Left cardiac atrium (tissue), 4 donors: ENCODE measurements at places on chromosomes 7 and 10. TPM values are rescaled to one million over a fixed set of nuclear protein-coding genes. Genes with fewer than 3 reads are reported as not detected.

- DNase-seq = peak; percentile 61
Observed at GRCh38 chr7:69256634-69257081, 341.6 kb upstream of the AUTS2 start.

- no peak for DNase-seq
Observed at GRCh38 chr7:983004-983615, at the start of gene CYP2W1. Gene CYP2W1 (plus strand): TSS chr7:983181. CDS start chr7:983212, 31 bp downstream.

DNA sequence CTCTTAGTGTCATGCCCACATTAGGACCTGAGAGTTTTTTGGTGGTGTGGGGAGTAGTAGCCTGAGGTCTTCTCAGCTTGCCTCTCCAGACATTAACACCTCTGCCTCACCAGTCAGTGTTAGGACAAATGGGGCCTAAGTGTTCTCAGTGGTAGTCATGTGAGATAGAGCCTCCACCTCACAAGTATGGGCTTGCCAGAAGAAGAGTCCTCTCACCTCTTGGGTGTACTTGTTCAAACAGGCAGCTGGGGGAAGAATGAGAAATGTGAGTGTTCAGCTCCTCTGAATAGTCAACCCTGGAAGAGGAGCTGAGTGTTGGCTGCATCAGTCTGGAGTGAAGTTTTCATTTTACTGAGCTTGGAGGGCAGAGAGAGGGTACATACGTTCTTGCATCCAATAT lies 464.6 kb downstream of the POM121L12 start:
- no peak for DNase-seq

- DNase-seq = no peak
Observed at GRCh38 chr10:71968553-71969474, 4.6 kb downstream of the CHST3 start.

GRCh38 chr10:133088179-133088955 lies 643 bp downstream of the ADGRA1 start:
- DNase-seq = no peak

- no peak for DNase-seq
Observed at GRCh38 chr10:131071721-131072120, 239.8 kb downstream of the TCERG1L start.

DNA sequence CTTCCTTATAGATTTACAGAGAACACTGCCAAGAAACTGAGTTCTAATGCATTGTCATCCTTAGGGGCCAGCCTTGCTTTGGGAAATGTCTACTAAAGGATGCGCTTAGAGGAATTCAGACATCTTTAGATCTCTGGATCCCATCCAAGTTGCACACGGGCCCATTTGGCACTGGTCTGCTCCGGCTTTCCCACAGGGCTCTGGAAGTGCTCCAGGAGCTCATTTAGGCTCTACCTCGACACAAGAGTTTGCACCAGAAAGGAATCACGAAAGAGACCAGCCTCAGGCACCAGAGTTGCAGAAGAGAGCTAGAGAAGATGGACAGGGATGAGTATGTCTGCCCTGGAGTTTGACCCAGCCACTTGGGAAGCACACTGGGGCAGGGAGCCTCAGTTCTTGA lies 150.1 kb upstream of the TMEM72 start:
- no peak for DNase-seq

GRCh38 chr7:138917771-138918170 lies 63.4 kb downstream of the KIAA1549 start:
- no peak for DNase-seq

DNA sequence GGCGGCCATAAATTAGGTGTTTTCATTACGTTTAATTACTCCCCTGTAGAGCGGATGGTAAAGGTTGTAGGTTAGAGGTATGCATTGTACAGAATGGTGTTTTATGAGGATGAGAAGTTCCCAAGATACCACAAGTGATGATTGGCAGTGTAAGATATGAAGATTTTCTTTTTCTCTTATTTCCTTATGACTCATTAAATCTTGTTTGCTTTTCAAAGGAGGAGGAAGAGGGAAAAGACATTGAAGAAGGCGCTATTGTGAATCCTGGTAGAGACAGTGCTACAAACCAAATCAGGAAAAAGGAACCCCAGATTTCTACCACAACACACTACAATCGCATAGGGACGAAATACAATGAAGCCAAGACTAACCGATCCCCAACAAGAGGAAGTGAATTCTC lies 133.9 kb downstream of the AASS start:
- DNase-seq = no peak

DNA sequence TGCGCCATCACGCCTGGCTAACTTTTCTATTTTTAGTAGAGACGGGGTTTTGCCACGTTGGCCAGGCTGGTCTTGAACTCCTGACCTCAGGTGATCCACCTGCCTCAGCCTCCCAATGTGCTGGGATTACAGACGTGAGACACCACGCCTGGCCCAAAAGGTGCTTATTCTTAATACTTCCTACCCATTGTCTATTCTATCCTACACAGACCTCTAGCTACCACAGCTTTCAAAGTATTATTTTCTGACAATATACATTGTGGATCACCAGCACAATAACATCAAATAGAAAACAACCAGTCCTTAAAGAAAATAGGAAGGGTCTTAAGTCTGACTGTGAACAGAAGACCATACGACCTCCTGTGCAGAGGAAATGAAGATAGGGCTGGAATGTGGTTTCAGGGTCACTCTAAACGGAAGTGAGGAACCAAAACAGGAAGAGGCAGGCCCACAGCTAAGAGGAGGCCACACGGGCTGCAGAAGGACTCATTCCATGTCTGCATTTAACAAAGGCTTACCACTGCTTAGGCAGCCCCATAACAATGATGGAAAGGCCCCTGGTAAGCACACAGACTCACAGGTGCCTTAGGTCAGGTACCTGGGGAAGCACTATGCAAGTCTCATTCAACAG lies 115.2 kb downstream of the ZFAND4 start:
- DNase-seq = no peak

DNA sequence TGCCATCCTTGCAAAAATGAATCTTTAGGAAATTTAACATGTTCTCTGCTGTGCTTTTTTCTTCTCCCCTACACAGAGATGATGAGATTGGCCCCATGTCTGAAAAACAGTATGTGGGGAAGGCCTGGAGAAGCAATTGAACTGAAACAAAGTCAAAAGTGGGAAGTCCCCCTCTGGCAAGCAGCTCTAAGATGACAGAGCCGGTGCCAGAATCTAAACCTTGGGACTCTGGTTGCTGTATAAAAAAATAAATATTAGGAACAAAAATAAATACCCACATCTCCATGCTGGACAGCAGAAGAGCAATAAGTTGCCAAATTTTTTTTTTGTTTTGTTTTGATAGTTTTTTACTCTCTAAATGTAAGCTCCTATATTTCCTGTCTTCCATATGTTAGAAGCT lies 51.8 kb upstream of the TRIL start:
- DNase-seq = no peak

DNA sequence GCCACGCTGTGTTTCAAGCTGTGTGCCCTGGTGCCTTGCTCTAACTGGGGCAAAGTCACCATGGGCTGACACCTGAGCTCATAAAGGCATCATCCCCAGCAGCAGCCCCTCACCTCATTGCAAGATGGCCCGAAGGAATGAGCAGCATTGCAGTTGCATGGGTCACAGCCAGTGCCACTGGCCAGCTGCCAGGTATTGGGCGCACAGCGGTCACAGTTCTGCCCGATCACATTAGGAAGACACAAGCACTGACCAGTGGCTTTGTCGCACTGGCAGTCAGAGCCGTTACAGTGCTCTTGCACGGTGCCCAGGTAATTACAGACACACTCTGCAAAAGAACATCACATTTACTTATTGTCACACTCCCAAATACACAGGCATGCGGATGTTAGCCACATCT lies 51.1 kb downstream of the LAMB1 start:
- DNase-seq = no peak

DNA sequence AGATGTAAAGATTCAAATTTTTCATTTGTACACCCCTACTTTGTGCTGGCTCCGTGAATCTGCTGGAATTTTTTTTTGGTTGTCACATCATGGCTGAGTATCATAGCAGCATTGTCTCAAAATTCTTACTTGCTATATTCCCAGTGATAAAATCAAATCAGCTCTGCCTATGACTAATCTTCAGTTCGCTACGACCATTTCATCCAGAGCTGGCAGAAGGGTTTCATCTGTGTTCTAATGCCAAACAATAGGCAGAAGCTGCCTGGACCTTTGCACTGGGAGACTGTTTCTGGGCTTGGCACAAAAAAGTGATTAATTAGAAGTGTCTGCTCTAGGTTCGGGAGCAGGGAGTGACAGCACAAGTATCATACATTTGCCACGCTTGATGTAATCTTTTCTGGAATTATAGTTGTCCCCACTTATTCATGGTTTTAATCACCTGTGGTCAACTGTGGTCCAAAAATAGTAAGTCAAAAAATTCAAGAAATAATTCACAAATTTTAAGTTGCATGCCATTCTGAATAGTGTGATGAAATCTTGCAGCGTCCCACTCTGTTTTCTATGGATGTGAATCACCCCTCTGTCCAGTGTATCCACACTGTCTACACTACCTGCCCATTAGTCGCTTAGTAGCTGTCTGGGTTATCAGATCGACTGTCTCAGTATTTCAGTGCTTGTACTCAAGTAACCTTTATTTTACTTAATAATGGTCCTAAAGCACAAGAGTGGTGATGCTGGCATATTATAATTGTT lies 120.5 kb upstream of the IMMP2L start:
- no peak for DNase-seq

DNA sequence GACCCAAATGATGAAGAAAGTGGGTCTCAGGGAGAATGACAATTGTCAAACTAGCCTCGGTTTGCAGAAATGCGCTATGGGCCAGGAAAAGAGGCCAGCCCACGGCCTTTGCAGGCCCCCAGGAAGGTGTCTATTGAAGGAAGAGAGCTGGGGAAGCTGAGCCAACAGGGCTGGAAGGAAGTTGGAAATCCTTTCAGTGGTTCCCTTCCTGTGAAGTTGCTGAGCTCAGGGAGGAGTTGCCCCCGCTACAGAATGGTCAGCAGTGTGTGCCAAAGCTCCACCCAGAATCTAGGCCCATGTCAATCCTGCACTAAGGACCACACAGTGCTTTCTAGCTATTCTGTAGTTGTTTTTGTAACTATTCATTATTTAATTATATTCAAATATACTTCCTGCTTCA lies 91.6 kb upstream of the ANLN start:
- peak; percentile 40 for DNase-seq

GRCh38 chr10:103724771-103725170 lies 130.6 kb downstream of the SH3PXD2A start:
- DNase-seq = no peak

- peak; percentile 72 for DNase-seq
Observed at GRCh38 chr10:98391578-98391991, 23.4 kb downstream of the PYROXD2 start.

DNA sequence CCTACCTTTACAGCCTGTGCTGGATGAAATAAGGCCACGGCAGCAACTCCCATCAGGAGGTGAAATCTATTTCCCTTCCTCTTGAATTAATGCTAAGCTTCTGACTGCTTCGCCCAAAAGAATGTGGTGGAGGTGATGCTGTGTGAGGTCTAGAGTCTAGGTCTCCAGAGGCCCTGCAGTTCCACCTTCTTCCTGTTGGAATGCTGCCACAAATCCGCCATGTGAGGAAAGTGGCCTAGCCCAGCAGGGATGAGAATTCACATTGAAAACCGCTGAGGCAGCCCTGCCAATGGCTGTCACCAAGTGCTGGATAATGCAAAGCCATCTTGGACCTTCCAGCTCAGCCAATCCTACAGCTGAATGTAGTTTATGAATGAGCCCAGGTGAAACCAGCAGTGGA lies 28.0 kb downstream of the RHOBTB1 start:
- DNase-seq = no peak

- DNase-seq = no peak
Observed at GRCh38 chr10:78165172-78165571, 131.5 kb downstream of the RPS24 start.

GRCh38 chr7:132930881-132931280 lies 151.0 kb downstream of the CHCHD3 start:
- DNase-seq = no peak

DNA sequence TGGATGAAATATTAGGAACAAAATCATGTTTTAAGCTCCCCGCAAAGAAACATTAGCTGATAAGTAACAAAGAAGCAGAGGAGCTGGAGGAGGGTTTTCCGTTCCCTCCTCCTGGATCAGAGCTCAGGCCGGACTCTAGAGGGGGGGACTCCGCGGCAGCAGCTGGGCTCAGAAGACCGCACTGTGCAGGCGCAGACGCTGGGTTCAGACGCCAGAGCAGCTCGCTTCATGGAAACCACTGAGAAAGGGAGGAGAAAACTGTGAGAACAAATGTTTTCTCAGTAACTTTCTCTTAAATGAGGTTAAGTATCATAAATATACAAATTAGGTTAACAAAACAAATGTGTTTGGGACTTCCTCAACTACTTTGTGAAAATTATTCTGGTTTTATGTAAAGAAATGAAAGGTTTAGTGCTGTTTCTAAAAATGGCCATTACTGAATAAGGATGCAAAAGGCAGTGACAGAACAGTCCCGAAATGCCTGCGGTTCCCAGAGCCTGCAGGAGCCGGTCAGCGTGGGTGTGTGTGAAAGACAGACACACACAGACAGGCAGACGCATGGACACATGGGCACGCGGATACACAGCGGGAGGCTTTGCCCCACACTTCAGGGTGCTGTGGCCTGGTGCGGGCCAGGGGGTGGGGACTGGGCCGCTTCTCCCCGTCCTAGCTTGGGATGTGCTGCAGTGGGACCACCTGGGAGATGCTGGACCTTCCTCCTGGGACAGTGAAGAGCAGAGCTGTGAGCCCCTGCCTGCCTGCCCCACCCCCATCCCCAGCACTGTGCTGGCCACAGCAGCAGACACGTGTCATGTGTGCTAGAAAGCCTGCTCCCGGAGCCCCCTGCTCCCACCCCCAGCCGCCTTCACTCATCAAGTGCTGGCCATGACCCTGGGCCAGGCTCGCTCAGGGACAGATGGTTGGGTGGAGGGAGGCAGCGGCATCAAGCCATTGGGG lies 20.3 kb upstream of the ADGRA1 start:
- no peak for DNase-seq

The GDF10 gene
- 1.4 TPM for total RNA-seq

The MAPK8 gene
- total RNA-seq = 29.5 TPM

The FXYD4 gene
- total RNA-seq = not detected

The MBLAC1 gene
- total RNA-seq = 2.7 TPM

The TAS2R60 gene
- not detected for total RNA-seq

The TUBB8 gene
- total RNA-seq = not detected

The ADRB1 gene
- 60.9 TPM for total RNA-seq

The BUD23 gene
- 72.5 TPM for total RNA-seq

The CPVL gene
- total RNA-seq = 15.3 TPM

The SFTPA2 gene
- total RNA-seq = 0.34 TPM
